Right lobe of liver (tissue), 6 donors: ENCODE measurements at places on chromosomes 2 and 18. TPM values are rescaled to one million over a fixed set of nuclear protein-coding genes. Genes with fewer than 3 reads are reported as not detected.

Gene ANKRD62
- not detected for total RNA-seq

Gene PAPOLG
- total RNA-seq = 3.7 TPM

Gene HOXD3
- not detected for total RNA-seq

Gene ELOA2
- total RNA-seq = not detected

Gene METTL8
- total RNA-seq = 8.8 TPM

- H3K27me3 ChIP-seq = no peaks in the 10 kb centered on the region
- no peaks in the 10 kb centered on the region for H3K36me3 ChIP-seq
- no peak overlapping the region for H3K4me3 ChIP-seq
- H3K4me1 ChIP-seq = peaks cover 8% of the 10 kb centered on the region
Observed at GRCh38 chr2:30148850-30149249, 2.0 kb downstream of the YPEL5 start.

GRCh38 chr2:38174646-38175423 is 98.9 kb upstream of the CYP1B1 start:
- H3K4me3 ChIP-seq = no peak overlapping the region
- no peaks in the 10 kb centered on the region for H3K36me3 ChIP-seq
- DNase-seq = no peak
- H3K27ac ChIP-seq = no peak overlapping the region

DNA sequence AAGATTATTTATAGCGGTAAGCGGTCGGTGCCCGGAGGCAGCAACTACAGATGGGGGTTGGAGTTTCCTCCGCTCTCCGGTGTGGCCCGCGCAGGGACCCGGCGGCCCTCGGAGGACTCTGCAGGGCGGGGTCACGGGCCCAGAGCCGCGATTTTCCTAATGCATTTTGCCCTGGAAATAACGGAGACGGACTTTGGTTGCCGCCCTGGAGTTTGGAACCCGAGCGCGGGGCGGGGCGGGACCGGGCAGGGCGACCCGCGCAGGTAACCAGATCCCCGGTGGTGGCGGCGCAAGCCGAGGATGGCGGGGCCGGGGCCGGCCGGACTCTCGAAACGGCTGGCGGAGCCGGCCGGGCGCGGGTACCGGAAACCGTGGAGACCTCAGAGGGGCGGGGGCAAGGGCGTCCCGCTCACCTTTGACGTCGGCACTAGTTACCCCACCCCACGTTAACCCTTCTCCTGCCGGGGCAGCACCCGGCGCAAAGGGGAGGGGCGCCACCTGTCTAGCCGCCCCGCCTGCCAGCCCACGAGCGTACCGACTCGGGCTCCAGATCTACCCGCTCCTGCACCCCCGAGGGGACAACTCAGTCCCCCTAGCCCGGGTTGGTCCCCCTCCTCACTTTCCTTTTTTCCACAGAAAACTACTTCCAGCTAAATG is 2.9 kb downstream of the CYP26B1 start:
- no peaks in the 10 kb centered on the region for H3K36me3 ChIP-seq
- DNase-seq = peak; percentile 71
- peak overlapping the region; percentile 29 for H3K4me3 ChIP-seq
- H3K27me3 ChIP-seq = no peaks in the 10 kb centered on the region
- H3K4me1 ChIP-seq = no peaks in the 10 kb centered on the region

GRCh38 chr18:5431836-5432575 is 111.8 kb downstream of the EPB41L3 start:
- H3K4me1 ChIP-seq = no peaks in the 10 kb centered on the region
- H3K36me3 ChIP-seq = no peaks in the 10 kb centered on the region
- H3K27ac ChIP-seq = no peak overlapping the region
- no peak overlapping the region for H3K4me3 ChIP-seq
- no peaks in the 10 kb centered on the region for H3K27me3 ChIP-seq

DNA sequence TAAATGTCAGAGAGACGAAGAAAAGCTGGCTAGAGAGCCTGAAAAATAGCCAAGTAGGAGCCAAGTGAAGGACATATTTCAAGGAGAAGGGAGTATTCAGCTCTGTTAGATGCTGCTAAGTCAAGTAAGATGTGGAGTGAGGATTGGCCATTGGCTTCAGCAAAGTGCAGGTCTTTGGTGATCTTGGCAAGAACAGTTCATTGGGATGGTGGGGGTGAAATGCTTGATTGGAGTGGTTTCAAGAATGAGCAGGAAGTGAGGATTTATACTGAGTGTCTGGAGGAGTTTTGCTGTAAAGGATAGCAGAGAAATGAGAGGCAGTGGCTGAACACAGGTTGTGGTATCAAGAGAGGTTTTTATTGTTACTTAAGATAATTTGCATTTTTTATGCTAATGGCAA is 139.7 kb downstream of the PRPF40A start:
- H3K27me3 ChIP-seq = no peaks in the 10 kb centered on the region
- no peaks in the 10 kb centered on the region for H3K4me1 ChIP-seq
- no peaks in the 10 kb centered on the region for H3K36me3 ChIP-seq
- H3K27ac ChIP-seq = no peak overlapping the region

DNA sequence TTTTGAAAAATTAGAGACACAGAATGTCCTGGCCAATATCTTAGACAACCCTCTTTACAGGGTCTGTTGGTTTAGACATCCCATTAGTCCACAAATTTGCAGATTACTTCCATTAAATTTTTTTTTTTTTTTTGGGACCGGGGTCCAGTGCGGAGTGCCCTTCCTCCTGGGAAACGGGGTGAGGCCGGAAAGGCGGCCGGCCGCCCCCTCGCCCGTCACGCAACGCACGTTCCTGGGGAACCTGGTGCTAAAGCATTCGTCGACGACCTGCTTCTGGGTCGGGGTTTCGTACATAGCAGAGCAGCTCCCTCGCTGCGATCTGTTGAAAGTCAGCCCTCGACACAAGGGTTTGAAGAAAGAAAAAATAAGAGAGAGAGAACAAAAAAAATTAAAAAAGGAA is 21.5 kb upstream of the RBFA start:
- no peaks in the 10 kb centered on the region for H3K27me3 ChIP-seq
- no peaks in the 10 kb centered on the region for H3K4me1 ChIP-seq
- DNase-seq = no peak
- H3K27ac ChIP-seq = no peak overlapping the region
- no peak overlapping the region for H3K4me3 ChIP-seq

DNA sequence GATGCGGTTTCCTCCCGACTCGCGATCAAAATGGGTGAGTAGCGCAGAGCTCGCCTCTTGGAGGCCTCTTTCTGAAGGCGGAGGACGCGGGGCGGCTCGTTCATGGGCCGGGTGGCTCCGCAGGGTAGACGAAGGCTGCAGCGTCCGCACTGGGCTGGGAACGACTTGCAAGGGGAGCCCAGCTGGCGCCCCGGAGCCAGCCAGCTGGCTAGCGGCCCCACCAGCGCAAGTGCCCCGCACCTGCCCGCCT is 328 bp upstream of the PASK start:
- H3K4me3 ChIP-seq = peak overlapping the region; percentile 94
- no peaks in the 10 kb centered on the region for H3K27me3 ChIP-seq
- no peaks in the 10 kb centered on the region for H3K4me1 ChIP-seq
- H3K36me3 ChIP-seq = no peaks in the 10 kb centered on the region
- H3K27ac ChIP-seq = no peak overlapping the region

DNA sequence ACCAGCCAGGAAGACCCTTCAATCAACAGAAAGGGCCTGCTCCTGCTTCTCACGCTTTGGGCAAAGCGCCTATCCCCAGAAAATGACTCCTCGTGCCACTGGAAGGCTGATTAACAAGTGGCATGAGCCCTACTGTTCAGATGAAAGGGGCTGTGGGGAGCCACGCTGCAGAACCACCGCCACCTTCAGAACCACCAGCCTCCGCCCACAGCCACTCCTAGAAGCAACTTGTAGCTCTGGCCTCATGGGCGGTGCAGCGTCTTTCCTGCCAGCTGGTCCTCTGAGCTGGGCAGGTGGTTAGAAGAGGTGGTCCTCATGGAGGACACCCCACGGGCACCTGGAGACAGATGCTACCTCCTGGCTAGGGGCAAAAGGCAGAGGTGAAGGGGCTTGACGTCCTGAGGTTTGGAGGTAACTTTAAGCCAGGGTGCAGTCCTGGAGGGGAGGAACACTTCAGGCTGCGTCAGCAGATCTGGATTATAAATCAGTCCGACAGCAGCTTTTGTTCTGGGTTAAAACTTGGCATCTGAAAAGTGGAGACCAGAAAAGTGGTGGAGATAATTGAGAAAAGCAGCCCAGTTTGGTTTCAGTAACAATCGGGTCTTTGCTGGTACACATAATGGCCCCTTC is 861 bp upstream of the SEMA4C start:
- H3K4me3 ChIP-seq = peak overlapping the region; percentile 80
- H3K4me1 ChIP-seq = no peaks in the 10 kb centered on the region
- no peak for DNase-seq
- no peaks in the 10 kb centered on the region for H3K36me3 ChIP-seq
- H3K27ac ChIP-seq = peak overlapping the region; percentile 96

DNA sequence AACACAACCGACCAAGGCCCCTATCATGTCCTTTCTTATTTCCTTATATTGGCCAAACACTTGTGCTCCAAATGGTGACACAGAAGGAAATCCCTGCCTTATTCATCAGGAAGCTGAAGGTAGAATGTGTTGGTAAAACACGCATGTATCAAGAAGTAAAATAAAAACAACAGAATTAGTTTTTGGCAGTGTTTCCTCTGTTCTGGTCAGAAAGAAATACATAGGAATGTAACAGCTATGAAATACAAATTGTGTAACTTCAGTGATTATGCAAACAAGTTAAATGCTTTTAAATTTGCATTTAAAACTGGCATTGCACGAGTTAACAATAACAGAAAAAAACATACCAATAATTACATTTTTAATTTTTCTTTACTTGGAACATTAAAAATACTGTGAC is 19.3 kb downstream of the ST6GAL2 start:
- H3K36me3 ChIP-seq = no peaks in the 10 kb centered on the region
- no peaks in the 10 kb centered on the region for H3K27me3 ChIP-seq
- no peak for DNase-seq
- H3K4me1 ChIP-seq = no peaks in the 10 kb centered on the region
- no peak overlapping the region for H3K4me3 ChIP-seq
- H3K27ac ChIP-seq = no peak overlapping the region

DNA sequence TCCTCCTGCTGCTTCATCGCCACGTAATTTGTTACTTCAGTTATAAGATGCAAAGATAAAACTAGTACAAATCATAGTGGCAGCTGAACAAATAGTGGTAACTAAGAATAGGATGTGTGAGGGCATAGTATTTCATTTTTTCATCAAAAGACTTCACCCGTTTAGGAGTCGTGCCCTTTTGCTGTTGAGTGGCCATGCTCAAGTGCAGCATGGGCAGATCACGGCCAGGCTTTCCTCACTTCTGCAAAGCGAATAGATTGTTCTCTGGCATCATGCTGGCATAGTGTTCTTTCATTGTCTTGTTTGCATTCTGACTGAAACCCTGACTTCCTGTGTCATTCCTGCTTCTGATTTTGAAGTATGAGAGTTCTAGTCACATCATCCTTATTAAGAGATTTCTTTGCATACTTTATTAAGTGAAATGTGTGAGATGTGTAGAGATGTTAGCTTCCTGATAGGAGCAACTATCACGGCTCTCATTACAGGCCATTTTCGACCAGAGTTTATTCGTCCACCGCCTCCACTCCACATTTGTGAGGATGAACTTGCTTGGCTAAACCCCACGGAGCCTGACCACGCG is 11.8 kb downstream of the CNOT11 start:
- no peak for DNase-seq
- no peak overlapping the region for H3K27ac ChIP-seq
- H3K36me3 ChIP-seq = no peaks in the 10 kb centered on the region
- no peaks in the 10 kb centered on the region for H3K27me3 ChIP-seq

DNA sequence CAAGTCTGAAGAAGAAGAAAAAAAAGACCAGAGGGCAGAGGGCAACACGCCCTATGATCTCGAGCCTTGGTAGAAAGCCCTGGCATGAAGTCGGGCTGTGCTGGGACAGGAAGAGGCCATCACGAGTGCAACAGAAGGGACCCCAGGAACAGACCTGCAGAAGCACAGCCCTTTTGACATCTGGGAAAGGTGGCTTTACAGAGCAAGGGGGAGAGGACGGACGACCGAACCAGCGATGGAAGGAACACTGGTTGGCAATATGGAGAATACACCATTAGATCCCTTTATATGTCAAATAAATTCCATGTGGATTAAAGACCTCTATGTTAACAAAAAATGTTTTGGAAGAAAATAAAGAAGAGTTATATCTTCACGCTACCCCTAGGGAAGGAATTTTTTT is 10.7 kb downstream of the KIF1A start:
- no peak for DNase-seq
- no peaks in the 10 kb centered on the region for H3K36me3 ChIP-seq
- no peaks in the 10 kb centered on the region for H3K27me3 ChIP-seq
- H3K4me3 ChIP-seq = no peak overlapping the region
- H3K4me1 ChIP-seq = no peaks in the 10 kb centered on the region
